ENCODE measurements at places on chromosomes 11 and 22.

DNA sequence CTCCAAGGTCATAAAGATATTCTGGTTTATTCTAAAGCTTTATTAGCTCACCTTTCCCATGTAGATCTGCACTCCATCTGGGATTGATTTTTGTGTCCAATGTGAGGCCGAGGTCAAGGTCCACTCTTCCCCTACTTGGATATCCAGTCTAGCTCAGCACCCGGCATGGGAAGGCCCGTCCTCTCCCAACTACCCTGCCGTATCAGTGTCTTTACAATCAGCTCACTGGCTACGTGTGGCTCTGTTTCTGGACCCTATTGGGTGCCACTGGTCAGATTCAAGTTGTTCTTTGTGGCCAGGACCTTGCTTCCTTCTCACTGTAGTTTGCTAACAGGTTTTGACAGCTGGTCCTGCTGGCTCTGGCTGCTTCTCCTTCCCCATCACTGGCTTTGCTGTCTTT is 30.9 kb downstream of the KCNQ1OT1 start:
- DNase-seq, result no peak

DNA sequence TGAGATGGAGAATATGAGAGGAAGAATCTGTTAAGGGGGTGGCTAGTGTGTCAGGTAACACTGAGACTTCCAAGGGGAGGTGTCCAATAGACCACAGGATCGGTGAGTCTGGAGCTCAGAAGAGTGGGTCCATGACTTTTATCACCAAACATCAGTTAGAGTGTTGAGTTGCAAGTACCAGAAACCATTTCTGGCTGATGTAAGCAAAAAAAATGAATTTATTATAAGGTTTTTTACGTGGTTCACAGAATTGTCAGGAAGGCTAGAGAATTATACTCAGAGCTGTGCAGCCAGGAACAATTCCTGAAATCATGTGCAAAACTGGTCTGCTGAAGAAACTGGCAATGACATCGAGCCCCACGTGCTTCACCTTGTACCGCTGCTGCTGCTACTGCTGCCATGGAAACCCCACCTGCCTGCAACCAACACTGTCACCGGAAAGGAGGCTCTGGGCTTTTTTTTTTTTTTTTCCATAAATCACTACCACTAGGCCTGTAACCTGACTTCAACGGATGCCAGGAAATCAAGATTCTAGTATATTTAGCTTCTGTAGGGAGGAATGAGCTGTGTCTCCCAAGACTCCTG is 16.6 kb upstream of the STK33 start:
- peak; percentile 92 for DNase-seq

- DNase-seq, result no peak
These were observed 118.1 kb upstream of the TEAD1 start for GRCh38 chr11:12556155-12556554.

DNA sequence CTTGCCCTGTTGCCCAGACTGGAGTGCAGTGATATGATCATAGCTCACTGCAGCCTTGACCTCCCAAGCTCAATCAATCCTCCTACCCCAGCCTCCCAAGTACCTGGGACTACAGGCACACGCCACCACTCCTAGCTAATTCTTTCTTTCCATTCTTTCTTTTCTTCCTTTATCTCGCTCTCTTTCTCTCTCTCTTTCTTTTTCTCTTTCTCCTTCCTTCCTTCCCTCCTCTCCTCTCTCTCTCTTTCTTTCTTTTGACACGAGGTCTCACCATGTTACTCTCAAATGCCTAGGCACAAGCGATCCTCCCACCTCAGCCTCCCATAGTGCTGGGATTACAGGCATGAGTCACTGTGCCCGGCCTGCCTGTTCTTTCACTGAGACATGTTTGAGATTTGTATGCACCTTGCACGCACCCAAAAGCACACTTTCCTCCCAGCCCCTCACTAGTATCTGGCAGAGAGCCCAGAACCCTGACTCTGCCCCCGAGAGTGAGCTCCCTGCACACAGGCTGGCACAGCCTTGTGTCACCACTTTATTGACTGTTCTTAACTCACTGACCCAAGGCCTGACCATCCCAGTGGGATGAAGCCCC is 56.8 kb downstream of the CD6 start:
- DNase-seq, result peak; percentile 37

GRCh38 chr11:26478710-26479109 is 93.4 kb downstream of the MUC15 start:
- no peak for DNase-seq

DNA sequence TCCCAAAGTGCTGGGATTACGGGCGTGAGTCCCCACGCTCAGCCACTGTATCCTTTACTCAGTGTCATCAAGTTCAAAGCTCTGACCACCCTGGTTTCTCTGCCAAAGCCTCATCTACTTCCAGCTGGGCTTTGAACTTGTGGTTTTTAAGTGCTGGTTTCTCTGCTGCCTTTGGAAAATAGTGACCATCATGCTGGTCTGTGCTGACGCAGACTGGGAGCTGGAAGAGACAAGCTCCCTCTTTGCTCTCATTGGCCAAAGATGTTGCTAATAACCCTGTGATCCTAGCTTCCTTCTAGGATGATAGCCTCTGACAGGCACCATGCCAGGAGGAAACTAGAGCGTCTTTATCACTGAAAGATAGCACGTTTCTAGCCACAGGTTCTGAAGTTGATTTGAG is 62.4 kb downstream of the ALX4 start:
- no peak for DNase-seq

DNA sequence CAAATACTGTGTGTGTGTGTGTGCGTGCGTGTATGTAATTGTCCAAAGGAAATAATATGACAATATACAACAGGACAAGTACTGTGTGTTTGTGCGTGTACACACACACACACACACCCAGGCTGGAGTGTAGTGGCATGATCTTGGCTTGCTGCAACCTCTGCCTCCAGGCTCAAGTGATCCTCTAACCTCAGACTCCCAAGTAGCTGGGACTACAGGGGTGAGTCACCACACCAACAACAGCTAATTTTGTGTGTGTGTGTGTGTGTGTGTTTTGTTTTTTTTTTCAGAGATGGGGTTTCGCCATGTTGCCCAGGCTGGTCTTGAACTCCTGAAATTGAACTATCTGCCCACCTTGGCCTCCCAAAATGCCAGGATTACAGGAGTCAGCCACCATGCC is 61.5 kb downstream of the NUP98 start:
- no peak for DNase-seq

- peak; percentile 87 for DNase-seq
These were observed 57.0 kb downstream of the BCR start for GRCh38 chr22:23237201-23237798.

DNA sequence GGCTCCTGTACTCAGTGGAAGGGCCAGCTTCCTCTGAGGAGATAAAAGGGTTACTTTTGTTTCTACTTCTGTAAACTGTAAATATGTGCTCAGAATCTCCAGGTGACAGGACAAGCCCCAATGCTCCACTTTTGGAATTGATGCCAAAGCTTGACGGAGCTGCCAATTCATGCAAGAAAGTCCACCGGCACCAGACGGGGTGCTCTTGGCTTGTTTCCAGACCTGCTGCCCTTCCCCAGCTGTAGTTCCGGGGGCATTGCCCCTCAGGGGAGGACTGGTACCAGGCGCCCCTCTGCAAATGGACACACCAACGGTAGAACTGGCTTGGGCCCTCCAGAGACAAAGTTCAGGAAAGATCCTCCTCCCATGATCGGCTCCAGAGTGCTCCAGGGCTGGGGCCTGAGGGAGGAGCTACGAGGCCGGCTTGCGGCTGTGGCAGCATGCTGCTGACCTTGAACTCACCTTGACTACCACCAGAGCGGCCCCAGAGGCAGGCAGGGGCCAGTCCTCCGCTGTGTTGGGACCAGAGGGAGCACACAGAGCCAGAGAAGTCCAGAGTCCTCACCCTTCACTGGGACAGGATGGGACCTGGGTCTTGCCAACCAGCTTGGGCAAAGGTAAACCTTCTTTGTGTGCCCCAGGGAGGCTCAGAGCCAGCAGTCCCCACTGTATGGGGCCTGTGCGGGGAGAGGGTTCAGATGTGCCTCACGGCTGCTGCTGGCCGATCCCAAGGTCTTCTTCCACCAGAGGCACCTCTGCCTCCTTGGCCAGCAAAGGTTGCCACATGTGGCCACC is 17.8 kb upstream of the OAF start:
- DNase-seq, result no peak

DNA sequence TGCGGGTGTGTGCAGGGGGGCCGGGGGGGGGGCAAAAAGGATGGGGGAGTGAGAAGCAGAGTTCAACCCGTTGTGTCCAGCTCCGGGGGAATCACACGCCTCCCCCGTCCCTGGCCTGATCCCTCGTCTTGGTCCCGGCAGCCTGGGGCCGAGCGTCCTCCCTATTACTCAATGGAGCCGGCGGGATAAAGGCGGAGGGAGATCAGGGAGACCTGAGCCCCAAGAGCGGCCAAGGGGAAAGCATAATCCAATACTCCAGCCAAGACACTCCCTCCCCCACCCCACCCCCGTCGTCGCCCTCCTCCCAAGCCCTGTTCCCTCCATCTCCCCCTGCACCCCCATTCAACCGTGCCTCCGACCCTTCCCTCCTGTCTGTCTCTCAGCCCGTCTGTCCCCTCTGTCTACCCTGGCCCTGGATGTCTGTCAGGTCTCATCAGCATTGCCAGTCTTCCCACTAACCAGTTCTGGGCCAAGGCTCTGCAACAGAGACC is 2.6 kb downstream of the PHOX2A start:
- peak; percentile 8 for DNase-seq

DNA sequence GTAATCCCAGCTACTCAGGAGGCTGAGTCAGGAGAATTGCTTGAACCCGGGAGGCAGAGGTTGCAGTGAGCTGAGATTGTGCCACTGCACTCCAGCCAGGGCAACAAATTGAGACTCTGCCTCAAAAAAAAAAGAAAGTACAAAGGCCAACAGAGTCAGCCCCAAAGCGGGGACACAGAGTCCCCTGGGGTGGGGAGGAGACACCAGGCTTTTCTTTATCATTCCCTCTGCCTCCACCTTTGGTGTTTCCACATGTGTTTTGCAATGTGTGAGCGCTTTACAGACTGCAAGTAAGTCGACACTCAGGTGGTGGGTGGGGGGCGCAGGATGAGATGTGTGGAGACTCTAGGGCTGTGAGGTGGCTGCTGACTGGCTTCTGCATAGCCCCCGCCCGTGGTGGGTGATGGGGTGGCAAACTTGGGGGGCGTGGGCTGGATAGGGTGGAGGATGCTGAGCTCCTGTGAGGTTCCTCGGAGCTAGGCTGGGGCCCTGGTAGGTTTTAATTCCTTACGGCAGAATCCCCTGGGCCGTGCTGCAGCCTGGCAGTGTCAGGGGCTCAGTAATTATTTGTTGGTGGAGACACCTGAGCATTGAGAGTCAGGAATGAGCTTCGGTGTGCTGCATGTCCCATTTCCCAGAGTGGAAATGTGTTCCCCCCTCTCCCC is 177.2 kb downstream of the CTTN start:
- no peak for DNase-seq

- DNase-seq, result peak; percentile 57
These were observed 15.4 kb downstream of the BAD start for GRCh38 chr11:64268893-64269539.

DNA sequence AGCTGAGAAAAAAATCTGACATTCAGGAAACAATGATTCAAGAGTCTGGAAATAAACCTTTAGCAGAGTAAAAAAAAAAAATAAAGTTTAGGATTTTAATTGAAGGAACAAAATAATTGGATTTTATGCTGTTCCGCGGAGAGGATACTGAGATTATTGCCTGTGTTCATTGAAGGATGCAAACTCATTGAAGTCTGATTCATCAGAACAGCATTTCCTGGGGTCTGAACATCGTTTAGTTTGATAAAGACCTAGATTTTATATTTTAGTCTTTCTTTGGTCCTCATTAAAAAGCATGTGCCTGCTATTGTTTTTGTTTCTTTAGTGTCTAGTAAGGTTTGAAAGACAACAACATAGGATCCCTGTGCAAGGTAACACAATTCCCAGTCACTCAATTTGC is 4.5 kb downstream of the TLCD5 start:
- DNase-seq, result no peak

GRCh38 chr11:122062763-122063162 is 53.3 kb downstream of the BLID start:
- DNase-seq, result no peak

DNA sequence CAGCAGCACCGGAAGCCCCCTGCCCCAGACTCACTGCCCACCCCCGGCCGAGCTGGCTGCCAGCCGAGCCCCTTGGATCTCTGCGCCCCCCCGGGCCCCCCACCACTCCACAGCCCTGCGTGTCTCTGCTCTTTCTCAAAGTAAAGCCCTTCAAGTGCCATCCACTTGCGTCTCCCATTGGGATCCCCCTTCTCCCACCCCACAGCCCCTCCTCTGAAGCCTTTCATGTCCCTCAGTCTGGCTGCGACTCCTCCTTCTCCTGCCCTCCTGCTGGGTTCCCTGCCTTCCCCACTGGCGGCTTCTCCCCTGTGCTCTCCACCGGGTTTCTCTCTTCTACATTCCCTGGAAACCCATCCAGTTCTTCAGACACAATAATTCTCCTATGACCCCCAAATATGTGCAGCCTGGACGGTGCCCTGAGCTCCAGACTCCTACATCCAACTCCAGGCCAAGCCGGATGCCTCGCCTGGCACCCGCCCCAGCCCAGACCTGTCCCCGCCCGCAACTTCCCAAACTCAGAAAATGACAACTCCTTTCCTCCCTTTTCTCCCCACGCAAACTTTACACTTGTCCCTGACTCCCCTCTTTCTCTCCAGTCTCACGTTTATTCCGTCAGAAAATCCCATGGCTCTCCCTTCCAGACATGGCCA is 108.9 kb downstream of the WNT7B start:
- DNase-seq, result no peak

- DNase-seq, result peak; percentile 5
These were observed 14.5 kb downstream of the OTOG start for GRCh38 chr11:17561526-17561925.

DNA sequence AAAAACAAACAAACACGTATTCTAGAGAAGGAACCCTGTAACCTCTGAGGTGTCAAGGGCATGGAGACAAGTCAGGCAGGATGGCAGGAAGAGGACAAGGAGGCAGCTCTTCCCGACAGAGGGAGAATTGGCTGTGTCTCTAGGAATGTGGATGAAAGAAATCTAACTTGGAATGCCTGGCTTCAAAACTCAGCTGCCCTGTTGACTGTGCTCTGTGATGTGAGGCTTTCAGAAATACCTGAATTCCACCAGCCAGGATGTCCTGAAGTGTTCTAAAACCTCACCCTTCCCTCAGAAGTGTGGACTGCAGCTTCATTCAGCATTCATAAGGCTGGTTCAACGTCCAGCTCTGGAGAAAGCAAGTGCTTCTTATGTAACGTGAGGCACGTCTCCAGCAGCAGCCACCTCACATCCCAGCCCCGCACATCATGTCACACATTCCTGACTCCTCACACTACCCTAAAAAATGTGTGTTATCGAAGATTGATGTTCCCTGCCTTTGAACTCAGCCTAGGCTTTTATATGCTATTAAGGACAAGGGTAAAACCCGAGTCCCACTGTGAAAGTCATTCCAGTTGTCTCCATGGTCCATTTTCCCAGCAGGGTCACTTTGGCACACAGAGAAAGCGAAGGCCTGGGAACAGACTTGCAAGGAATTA is 398.9 kb downstream of the ETS1 start:
- no peak for DNase-seq
